ENCODE measurements at places on chromosomes 1 and 21. TPM values are rescaled to one million over a fixed set of nuclear protein-coding genes. Genes with fewer than 3 reads are reported as not detected.
A peak's percentile ranks its signal among the peaks of the same experiment; 100 is the strongest.

NECAP2 gene
- polyA plus RNA-seq, result 67.6 TPM

C1orf122 gene
- polyA plus RNA-seq, result 45.5 TPM

TMPRSS15 gene
- polyA plus RNA-seq, result 0.60 TPM

GNG12 gene
- 103 TPM for polyA plus RNA-seq

DNA sequence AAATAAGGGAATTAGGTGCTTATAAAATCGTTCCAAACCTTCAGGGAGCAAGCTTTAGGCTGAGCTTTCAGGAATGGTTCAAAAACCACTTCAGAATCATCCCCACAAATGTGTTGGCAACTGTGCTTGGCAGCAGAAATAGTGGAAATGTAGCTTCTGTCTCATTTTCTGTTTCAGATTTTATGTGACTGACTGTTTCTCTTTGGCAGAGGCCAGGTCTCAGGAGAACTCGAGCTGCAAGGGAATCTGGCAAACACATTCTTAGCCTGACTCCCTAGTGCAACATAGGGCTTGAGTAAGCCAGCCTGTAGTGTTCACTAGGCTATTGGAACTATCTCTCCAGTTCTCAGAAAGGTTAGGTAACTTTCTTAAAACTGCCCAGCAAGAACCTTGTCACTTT is 128.6 kb downstream of the PLA2G4A start:
- no peak for DNase-seq

DNA sequence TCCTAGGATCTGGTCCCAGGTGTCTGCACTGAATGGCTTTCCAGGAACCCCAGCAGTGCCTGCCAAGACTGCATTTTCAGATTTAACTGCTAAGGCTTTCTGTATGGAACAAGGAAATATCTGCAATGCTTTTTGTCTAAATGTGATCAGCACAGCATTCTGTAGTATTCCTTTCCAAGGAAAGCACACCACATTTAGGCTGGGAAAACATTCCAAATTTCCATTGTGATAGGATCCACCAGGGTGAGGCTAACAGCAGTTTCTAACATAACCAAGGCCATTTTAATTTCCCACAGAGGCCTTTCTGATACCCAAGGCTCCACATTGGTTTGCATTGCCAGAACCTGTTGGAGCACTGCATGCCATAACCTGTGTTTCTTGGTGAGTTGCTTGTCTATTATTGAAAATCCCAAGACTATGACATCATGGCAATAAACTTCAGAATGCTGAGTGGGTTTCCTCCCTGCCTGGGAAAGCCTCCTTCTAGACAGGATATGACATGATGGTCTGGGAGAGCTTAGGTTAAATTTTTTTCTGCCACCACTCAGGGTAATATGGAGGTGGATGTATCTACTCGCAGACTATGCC is 23.3 kb upstream of the PTGFRN start:
- no peak for DNase-seq

DNA sequence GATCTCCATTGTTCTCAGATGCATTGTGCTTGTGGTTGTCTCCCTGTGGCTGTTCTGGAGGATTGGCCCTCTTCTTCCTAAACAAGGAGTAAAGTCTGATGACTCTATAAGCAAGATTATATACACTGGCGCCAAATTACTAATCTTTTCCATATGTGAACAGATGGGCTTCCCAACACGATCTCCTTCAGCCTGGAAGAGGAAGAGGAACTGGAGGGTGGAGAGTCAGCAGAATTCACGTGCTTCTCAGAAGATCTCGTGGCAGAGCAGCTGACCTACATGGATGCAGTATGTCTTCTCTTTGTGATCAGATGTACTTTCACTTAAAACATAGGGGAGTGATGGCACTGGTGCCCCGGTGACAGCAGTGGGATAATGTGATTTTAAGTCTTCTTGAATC is 78.7 kb downstream of the RGL1 start:
- no peak for DNase-seq

DNA sequence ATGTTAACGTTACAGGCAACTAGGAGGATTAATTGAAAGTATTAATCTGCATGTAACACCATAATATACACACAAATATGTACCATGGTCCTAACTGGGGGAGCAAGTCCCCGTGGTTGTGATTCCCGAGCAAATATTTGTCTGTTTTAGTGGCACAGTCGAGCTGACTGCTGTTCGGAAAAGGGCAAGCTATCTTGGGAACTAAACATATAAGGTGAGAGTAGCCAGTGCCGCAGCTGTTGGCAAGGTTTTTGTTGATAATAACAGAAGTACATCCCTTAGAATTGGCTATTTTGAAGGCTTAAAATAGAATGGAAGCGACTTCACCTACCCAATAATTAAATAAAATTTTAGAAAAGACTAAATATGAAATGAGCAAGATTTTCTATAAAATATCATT is 45.5 kb downstream of the UCHL5 start:
- no peak for DNase-seq

DNA sequence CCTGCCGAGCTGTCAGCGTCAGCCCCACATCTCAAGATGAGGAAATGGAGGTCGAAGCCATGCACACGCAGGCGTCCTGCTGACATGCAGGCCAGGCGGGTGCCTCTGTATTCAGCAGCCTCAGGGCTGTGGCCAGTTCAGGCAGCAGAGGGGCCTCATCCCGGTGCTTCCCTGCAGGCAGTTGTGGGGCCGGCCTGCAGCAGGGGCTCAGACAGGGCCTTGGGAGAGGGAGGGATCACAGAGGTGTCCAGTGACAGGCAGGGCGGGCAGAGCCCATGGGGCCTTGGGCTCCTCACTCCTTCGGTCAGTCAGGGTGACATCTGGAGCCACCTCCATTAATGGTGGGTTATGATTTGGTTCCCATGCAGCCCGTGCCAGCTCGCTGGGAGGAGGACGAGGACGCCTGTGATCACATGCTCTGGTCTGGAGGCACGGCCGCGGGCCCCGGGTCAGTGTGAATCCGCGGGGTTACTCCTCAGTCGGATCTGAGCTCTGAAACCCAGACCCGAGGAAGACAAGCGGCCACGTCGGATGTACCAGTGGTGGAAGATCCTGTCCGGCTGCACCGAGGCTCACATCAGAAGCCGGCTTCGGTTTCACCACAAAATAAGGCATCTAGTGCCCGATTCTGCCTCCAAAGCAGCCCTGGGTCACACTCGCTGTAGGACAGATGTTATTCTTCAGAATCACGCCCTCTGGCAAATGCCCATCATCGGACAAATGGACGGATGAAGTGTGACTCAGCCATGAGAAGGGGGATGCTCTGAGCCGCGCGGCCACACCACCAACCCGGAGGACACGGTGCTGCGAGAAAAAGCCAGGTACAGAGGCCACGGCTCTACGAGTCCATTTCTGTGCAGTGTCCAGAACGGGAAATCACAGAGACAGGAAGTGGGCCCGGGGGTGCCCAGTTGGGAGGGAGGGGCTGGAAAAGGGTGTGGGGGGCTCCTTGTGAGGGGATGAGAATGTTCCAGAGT is 33.4 kb downstream of the KRTAP10-1 start:
- no peak for DNase-seq

GRCh38 chr1:47843781-47844557 is 153.2 kb downstream of the TRABD2B start:
- DNase-seq, result peak; percentile 58

GRCh38 chr1:157004327-157004726 is 41.2 kb downstream of the ARHGEF11 start:
- no peak for DNase-seq

- DNase-seq, result no peak
Measured at GRCh38 chr1:86758570-86758969, 54.2 kb downstream of the SH3GLB1 start.

DNA sequence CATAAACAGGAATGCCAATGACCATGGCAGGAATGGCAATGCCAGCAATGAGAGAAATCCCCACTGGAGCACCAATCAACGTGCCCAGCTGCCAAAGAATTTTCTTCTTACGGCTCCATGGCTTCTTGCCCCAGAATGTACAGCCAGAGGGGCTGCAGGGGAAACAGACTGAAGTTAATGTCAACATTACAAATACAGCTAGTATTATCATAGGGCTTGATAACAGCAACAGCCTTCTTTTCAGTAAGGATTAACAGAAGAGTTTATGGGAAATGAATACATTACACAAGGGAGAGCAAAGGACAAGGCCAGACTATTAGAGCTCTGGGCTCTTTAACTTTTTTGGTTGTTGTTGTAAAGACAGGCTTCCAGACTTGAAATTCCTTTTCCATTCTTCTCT is 18.2 kb downstream of the RNF19B start:
- no peak for DNase-seq

DNA sequence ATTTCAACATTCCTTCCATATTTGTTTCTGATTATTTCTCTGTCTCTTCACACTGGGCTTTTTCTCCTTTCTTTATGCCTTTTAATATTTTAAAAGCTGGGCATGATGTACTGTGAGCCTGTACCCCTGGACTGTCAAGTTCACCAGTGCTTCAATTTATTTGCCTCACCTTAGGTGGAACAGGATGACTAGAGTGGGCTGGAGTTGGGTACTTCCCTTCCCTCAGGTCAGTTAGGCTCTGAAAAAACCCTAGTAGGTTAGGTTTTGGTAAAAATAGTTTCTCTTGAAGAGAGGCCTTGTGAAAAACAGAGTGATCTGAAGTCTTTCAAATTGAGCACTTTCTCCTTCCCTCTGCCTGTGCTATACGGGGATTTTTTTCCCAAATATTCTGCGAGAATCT is 163.0 kb upstream of the LYPLAL1 start:
- DNase-seq, result no peak

- DNase-seq, result no peak
Measured at GRCh38 chr1:102919659-102920058, 188.7 kb downstream of the COL11A1 start.
